Spleen (tissue), 13 donors: ENCODE measurements at places on chromosomes 1 and 21. TPM values are rescaled to one million over a fixed set of nuclear protein-coding genes. Genes with fewer than 3 reads are reported as not detected.

- DNase-seq: no peak
Observed at GRCh38 chr1:212678456-212679410, 20.9 kb downstream of the BATF3 start.

- DNase-seq: no peak
Observed at GRCh38 chr1:164337394-164337793, 221.6 kb upstream of the PBX1 start.

GRCh38 chr1:54168206-54168965 lies 15.6 kb upstream of the CDCP2 start:
- DNase-seq: peak; percentile 57

DNA sequence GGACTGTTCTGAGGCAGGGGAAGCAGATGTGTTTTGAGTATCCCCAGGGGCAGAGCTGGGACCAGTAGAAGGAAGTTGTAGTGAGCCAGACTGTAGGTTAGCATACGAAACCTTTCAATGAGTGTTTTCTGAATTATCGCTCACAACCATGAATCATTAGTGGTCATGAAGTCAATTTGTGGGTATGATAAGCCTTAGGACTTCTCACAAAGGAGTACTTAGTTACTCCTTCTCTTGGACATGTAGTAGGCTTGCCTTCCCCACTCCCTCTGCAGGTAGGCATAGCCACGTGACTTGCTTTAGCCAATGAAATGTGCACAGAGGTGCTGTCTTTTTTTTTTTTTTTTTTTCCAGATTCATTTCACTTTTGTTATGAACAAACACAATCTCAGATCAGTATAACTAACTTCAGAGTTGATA lies 23.9 kb upstream of the FAAH start:
- DNase-seq: no peak

Gene CFAP74
- not detected for total RNA-seq
